ENCODE measurements at places on chromosomes 4 and X.

- DNase-seq = no peak
These were observed 294.5 kb downstream of the PDGFC start for GRCh38 chr4:156677131-156677531.

GRCh38 chr4:76969941-76970529 is 20.5 kb downstream of the SEPTIN11 start:
- DNase-seq = no peak

- no peak for DNase-seq
These were observed 760 bp downstream of the TRMT2B start for GRCh38 chrX:101051153-101051548.

- no peak for DNase-seq
These were observed 66.2 kb downstream of the BEX3 start for GRCh38 chrX:103442536-103442901.

DNA sequence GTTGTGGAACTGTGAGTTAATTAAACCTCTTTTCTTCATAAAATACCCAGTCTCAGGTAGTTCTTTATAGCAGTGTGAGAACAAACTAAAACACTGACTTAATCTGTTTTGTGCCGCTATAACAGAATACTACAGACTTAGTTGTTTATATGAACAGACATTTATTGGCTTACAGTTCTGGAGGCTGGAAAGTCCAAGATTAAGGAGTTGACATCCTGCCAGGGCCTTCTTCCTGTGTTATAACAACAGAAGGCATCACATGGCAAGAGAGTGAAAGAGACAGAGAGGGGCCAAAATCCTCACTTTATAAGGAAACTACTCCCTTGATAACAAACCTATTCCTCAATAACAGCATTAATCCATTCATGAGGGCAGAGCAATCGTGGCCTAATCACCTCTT is 42.5 kb upstream of the KCNIP4 start:
- no peak for DNase-seq

GRCh38 chr4:10160281-10160856 is 43.8 kb upstream of the WDR1 start:
- no peak for DNase-seq

GRCh38 chr4:99622341-99622740 is 35.3 kb downstream of the C4orf54 start:
- no peak for DNase-seq

Measured in Right ventricle myocardium superior (tissue), 1 donor.